ENCODE measurements at places on chromosomes 6 and 20. TPM values are rescaled to one million over a fixed set of nuclear protein-coding genes. Genes with fewer than 3 reads are reported as not detected.

ALDH5A1 gene
- total RNA-seq, result 12.8 TPM

EBF4 gene
- total RNA-seq, result 8.2 TPM

MRAP2 gene
- 4.2 TPM for total RNA-seq

GABRR2 gene
- total RNA-seq, result 1.3 TPM

MCM9 gene
- 18.1 TPM for total RNA-seq

OPRL1 gene
- 2.5 TPM for total RNA-seq

TMC2 gene
- total RNA-seq, result not detected

DNA sequence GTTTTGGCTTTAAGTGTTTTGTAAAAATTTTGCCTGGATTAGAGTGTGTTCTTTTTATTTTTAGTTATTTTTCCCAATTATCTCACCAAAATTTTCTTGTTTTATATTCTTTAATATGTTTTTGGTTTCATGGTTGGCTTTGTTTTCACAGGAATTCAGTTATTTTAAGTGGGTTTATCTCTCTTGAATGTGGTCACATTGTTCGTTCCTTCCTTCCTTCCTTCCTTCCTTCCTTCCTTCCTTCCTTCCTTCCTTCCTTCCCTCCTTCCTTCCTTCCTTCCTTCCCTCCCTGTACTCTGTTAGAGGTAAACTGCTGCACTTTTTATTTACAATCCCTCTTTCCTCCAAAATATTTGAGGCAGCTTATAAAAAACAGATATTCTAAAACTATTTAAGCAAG lies 672.9 kb upstream of the CITED2 start:
- H3K4me3 ChIP-seq, result no peak overlapping the region
- H3K27ac ChIP-seq, result no peak overlapping the region
- DNase-seq, result no peak
- no peaks in the 10 kb centered on the region for H3K36me3 ChIP-seq
- H3K27me3 ChIP-seq, result no peaks in the 10 kb centered on the region

GRCh38 chr6:6915813-6916547 lies 191.8 kb upstream of the RREB1 start:
- DNase-seq, result peak; percentile 82
- H3K27ac ChIP-seq, result peak overlapping the region; percentile 78
- no peak overlapping the region for H3K4me3 ChIP-seq
- no peaks in the 10 kb centered on the region for H3K27me3 ChIP-seq
- no peaks in the 10 kb centered on the region for H3K36me3 ChIP-seq
- peaks cover 16% of the 10 kb centered on the region for H3K4me1 ChIP-seq

DNA sequence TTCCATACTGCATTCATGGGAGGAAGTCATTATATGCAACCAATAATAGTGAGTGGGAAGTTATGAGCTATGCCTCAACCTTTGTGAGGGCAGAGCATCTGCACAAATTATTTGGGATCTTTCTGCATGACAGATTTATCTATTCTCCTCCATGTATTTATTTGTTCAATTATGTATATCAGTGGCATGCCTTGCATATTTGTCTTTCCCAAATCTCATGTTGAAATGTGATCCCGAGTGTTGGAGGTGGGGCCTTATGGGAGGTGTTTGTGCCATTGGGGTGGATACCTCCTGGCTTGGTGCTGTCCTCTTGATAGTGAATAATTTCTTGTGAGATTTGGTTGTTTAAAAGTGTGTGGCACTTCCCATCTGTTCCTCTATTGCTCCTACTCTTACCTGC lies 1246.0 kb upstream of the CITED2 start:
- no peaks in the 10 kb centered on the region for H3K4me1 ChIP-seq
- DNase-seq, result no peak
- H3K4me3 ChIP-seq, result no peak overlapping the region
- no peaks in the 10 kb centered on the region for H3K27me3 ChIP-seq
- H3K27ac ChIP-seq, result no peak overlapping the region
- H3K36me3 ChIP-seq, result no peaks in the 10 kb centered on the region

DNA sequence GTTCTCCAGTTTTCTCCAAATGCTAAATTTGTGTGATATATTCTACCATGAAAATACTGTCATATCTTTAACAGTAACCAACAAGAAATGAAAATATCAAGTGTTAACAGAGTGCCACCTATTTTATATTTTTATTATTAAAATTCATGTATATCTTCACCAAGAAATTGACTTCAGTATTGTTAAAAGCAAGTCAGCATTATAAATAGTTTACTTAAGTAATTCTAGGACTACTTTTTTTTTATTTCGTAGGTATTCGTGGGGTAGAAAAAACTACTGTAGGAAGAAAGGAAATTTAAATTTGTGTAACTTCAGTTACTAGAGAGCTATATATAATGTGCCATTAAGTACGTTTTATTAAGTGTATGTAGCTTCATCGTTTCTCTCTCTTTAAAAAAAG lies 6.3 kb upstream of the MAN1A1 start:
- DNase-seq, result no peak
- H3K27me3 ChIP-seq, result no peaks in the 10 kb centered on the region
- no peak overlapping the region for H3K27ac ChIP-seq
- no peaks in the 10 kb centered on the region for H3K36me3 ChIP-seq
- no peak overlapping the region for H3K4me3 ChIP-seq

DNA sequence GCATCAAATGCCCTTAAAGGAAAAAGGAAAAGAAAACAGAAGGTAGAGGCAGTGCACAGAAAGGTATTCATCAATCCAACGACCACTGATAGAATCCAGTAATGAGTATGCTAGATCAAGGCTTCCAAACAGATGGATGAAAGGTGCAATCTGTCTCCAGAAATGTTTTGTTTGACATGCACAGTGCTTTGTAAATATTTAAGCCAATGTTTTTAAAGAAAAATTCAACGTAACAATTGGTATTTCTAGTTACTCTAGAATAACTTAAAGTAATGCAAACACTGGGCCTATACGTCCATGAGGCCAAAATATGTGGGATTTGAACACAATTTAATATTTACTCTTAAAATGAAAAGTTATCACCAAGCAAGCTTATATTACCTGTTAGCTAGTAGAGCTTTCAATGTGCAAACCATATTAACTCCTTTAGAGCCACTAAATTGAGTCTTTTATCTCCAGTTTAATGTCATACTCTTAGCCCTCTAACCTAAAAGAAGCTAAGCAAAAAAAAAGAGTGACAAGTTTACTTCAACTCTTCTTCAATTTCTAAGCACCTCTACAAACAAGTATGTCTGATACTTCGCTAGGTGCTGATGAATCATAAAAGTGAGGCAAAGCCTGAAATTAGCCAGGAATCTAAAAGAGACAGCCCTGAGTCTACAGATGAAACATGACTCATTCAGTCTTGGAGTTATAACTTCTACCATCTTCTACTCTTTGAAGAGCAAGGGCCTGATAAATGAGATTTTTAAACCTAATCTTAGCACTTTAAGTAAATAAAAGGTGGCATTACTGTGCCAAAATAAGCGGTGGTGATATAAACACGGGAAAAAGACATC lies 169.8 kb downstream of the PTPRK start:
- DNase-seq, result no peak
- H3K27me3 ChIP-seq, result no peaks in the 10 kb centered on the region
- H3K4me1 ChIP-seq, result peaks cover 12% of the 10 kb centered on the region
- no peak overlapping the region for H3K4me3 ChIP-seq

DNA sequence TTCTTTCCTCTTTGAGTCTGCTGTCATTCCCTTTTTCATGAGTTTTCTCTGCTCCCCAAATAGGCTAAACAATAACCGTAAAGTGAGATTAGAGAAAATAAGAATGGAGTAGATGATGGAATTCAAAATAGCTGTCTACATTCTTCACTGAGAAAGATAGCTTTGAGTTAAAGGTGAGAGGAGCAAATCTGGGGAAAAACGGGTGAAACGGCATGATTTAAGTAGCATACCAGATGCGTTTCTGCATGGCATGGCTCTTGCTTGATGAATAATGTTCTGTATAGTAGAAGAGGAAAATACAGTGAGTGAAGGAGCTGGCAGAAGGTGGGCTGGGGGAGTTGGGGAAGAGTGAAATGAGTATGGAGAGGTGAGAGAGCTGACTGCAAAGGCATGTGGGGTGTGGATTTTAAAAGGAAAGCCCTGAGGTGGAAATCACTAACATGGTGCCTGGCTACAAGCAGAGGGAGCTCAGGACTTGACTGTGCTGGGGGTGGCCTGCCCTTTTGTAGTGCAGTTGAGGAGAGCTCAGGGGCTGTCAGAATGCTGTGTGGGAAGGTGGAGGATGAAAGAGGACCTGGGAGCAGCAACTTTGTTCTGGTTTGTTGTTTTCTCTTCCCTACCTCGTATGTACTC lies 8.8 kb downstream of the BICRAL start:
- no peaks in the 10 kb centered on the region for H3K36me3 ChIP-seq
- no peaks in the 10 kb centered on the region for H3K27me3 ChIP-seq
- no peak for DNase-seq
- peaks cover 29% of the 10 kb centered on the region for H3K4me1 ChIP-seq
- H3K4me3 ChIP-seq, result no peak overlapping the region

DNA sequence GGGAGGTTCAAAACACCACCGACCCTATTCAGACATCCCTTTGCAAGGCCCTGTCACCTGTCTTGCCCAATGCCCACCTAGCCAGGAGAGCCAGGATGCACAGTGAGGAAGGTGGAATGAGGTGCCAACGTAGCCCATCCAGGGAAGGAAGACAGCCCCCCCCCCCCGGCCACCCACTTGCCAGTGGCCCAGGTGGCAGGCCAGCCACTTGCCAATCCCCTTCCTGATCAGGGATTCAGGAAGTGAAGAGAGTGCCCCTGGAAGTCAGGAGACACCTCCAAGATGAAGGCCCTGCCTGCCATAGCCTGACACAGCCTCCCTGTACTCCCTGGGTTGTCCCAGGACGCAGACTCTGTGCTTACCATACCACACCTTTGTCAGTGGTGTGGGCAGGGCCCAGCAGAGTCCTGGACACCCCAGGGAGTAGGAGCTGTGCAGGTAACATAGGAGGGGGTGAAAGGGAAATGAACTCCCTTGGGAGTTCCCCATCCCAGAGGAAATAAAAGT lies 54.7 kb downstream of the MRPL14 start:
- H3K27me3 ChIP-seq, result no peaks in the 10 kb centered on the region

GRCh38 chr6:39080246-39080875 lies 31.8 kb downstream of the GLP1R start:
- no peak for DNase-seq
- no peak overlapping the region for H3K4me3 ChIP-seq
- peaks cover 11% of the 10 kb centered on the region for H3K4me1 ChIP-seq
- H3K36me3 ChIP-seq, result no peaks in the 10 kb centered on the region

DNA sequence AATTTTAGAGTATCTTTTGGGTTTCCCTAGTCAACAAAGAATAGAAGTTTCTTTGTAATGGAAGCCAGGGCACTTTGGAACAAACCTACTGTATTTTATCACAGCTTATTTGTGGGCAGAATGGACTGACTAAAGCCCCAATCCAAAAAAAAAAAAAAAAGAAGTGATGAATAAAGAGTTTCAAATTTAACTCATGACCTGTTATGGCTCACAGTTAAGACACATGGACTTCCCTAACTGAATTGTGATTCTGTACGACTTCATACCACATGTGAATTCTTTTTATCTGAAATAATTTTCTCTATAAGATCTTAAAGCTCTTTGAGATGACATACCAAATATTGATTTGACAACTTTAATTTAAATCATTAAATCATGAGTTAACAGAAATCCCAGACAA lies 77.2 kb downstream of the FILIP1 start:
- no peak overlapping the region for H3K27ac ChIP-seq
- no peak overlapping the region for H3K4me3 ChIP-seq
- H3K4me1 ChIP-seq, result peaks cover 19% of the 10 kb centered on the region

GRCh38 chr6:134663800-134664535 lies 285.9 kb downstream of the ALDH8A1 start:
- H3K27ac ChIP-seq, result no peak overlapping the region
- H3K27me3 ChIP-seq, result no peaks in the 10 kb centered on the region
- no peak overlapping the region for H3K4me3 ChIP-seq
- no peaks in the 10 kb centered on the region for H3K4me1 ChIP-seq
- DNase-seq, result no peak

- no peaks in the 10 kb centered on the region for H3K4me1 ChIP-seq
- H3K27me3 ChIP-seq, result no peaks in the 10 kb centered on the region
- H3K36me3 ChIP-seq, result no peaks in the 10 kb centered on the region
- H3K27ac ChIP-seq, result no peak overlapping the region
Observed at GRCh38 chr6:156068881-156069280, 613.2 kb upstream of the NOX3 start.

DNA sequence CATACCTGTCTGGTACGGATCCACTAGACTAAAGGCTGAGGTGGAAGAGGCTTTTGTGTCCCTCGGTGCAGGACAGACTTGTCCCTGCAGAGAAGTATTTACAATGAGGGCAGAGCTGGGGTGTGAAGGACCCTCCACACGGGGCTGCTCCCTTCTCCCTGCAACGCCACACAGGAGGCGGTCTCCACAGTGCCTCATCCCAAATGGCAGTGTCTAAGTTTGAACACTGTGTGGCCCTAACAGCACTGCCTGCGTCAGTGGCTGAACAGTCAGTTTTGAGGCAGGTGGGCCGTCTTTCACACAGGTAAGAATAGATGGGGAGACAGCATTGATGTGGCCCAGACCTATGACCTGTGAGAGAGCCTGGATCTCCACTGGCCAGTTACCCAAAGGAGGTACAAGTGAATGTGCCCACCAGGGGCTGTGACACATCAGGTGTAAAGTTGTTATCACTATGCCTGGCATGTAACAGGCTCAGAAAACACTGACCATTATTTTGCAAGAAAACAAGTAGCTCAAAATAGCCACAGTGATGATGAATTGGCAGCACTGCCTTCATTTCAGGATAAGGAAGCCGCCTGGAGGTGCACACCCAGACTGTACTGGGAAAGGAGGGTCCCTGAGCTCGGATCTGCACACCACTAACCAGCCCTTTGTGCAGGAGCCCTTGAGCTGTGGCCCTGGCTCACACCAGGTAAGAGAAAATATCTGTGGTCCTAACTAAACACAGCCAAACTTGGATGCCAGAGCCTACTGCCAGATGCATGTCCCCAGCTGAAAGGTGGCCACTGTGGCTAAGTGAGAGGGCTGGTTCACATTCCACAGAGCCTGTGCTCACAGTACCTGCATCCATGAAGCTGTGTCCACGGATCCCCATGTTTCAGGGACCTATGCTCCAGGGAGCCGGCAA lies 246.7 kb downstream of the DLL1 start:
- H3K27ac ChIP-seq, result peak overlapping the region; percentile 43
- H3K4me3 ChIP-seq, result no peak overlapping the region
- no peaks in the 10 kb centered on the region for H3K4me1 ChIP-seq

- H3K27me3 ChIP-seq, result no peaks in the 10 kb centered on the region
- no peak overlapping the region for H3K4me3 ChIP-seq
- no peaks in the 10 kb centered on the region for H3K4me1 ChIP-seq
- no peak overlapping the region for H3K27ac ChIP-seq
Observed at GRCh38 chr20:37777988-37778659, 84.3 kb downstream of the CTNNBL1 start.

DNA sequence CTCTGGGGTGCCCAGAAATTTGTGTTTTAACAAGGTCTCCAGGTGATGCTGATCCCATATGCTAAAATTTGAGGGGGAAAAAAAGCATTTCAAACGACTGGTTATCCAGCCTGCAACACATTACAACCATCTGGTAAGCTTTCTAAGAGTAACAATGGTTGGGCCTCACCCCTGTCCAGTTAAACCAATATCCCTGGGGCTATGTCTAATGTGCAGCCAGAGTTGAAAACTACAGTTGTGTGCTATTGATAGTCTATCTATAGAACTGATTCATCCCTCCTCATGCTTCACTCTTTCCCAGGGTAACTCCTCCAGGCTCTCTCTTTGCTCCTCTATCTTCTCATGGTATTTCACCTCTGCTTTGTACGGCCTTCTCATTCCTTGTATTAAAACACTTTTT lies 458.3 kb downstream of the MMUT start:
- no peaks in the 10 kb centered on the region for H3K36me3 ChIP-seq
- no peak overlapping the region for H3K4me3 ChIP-seq
- DNase-seq, result no peak
- H3K27me3 ChIP-seq, result no peaks in the 10 kb centered on the region
- peaks cover 18% of the 10 kb centered on the region for H3K4me1 ChIP-seq

GRCh38 chr6:70667256-70667710 lies 400 bp upstream of the SMAP1 start:
- H3K27ac ChIP-seq, result peak overlapping the region; percentile 92
- no peaks in the 10 kb centered on the region for H3K27me3 ChIP-seq
- no peaks in the 10 kb centered on the region for H3K36me3 ChIP-seq
- peaks cover 4% of the 10 kb centered on the region for H3K4me1 ChIP-seq

Data from lung (tissue), 17 donors.